Small intestine (tissue), 16 donors: ENCODE measurements at places on chromosomes 6 and 20. TPM values are rescaled to one million over a fixed set of nuclear protein-coding genes. Genes with fewer than 3 reads are reported as not detected.

DNA sequence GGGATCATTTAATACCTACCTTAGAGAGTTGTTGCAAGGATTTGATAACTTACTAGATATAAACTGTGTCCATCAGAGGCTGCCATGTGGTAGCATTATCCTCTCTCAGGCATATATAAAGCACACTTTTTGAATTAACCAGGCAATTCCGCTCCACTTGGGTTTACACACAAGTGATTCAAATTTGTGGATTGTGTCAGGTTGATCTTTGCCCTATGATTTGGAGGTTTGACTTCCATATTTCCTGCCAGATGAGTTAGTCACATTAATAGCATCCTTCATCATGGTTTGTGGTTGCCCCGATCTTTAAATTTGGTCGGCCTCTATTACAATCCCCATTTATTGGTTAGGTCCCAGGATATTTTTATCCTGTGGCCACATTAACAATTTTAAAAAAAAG lies 44.8 kb upstream of the CTAGE9 start:
- no peaks in the 10 kb centered on the region for H3K4me1 ChIP-seq
- H3K36me3 ChIP-seq, result no peaks in the 10 kb centered on the region
- no peaks in the 10 kb centered on the region for H3K27me3 ChIP-seq
- no peak overlapping the region for H3K4me3 ChIP-seq
- no peak overlapping the region for H3K27ac ChIP-seq
- no peak for DNase-seq

DEFB132 gene
- not detected for polyA plus RNA-seq

NOX3 gene
- not detected for polyA plus RNA-seq

- no peak overlapping the region for H3K27ac ChIP-seq
- peaks cover 40% of the 10 kb centered on the region for H3K36me3 ChIP-seq
- H3K4me3 ChIP-seq, result no peak overlapping the region
- H3K27me3 ChIP-seq, result no peaks in the 10 kb centered on the region
- DNase-seq, result no peak
These were observed 25.7 kb downstream of the FOXC1 start for GRCh38 chr6:1635305-1636010.

DNA sequence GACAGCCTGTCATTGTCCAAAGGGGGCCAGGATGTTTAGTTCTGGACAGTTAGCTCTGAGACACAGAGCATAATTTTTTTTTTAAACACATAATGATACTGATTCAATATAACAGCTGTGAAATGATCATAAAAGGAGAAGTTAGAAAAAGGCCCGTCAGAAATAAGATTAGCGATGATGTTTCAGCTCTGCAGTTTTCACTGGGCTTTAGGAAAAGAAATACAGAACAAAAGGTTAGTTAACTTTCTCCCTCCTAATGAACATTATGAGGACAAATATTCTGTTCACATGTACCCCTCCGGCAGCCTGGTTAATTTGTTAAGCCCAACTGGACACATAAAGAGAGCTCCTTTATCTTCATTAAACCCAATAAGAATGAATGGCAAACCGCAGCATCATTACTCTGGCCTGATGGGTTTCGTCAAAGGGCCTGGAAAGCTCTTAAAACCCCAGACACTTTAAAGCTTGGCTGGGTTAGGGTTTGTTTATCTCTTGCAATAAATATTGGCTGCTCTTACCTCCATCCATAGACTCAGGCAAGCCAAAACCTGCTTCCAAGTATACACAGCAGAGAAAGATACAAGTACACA lies 394.6 kb downstream of the KIF16B start:
- H3K27ac ChIP-seq, result no peak overlapping the region
- no peaks in the 10 kb centered on the region for H3K4me1 ChIP-seq
- no peaks in the 10 kb centered on the region for H3K27me3 ChIP-seq
- no peaks in the 10 kb centered on the region for H3K36me3 ChIP-seq
- H3K4me3 ChIP-seq, result no peak overlapping the region
- no peak for DNase-seq

- H3K36me3 ChIP-seq, result no peaks in the 10 kb centered on the region
- DNase-seq, result no peak
- no peak overlapping the region for H3K27ac ChIP-seq
- no peaks in the 10 kb centered on the region for H3K4me1 ChIP-seq
These were observed 47.6 kb upstream of the RBM24 start for GRCh38 chr6:17233531-17233930.

- no peak overlapping the region for H3K4me3 ChIP-seq
- no peak overlapping the region for H3K27ac ChIP-seq
- no peaks in the 10 kb centered on the region for H3K27me3 ChIP-seq
- H3K4me1 ChIP-seq, result no peaks in the 10 kb centered on the region
These were observed 50.6 kb upstream of the LOC128125822 start for GRCh38 chr6:63521475-63522210.
